ENCODE measurements at places on chromosomes 3 and 15.
A peak's percentile ranks its signal among the peaks of the same experiment; 100 is the strongest.

DNA sequence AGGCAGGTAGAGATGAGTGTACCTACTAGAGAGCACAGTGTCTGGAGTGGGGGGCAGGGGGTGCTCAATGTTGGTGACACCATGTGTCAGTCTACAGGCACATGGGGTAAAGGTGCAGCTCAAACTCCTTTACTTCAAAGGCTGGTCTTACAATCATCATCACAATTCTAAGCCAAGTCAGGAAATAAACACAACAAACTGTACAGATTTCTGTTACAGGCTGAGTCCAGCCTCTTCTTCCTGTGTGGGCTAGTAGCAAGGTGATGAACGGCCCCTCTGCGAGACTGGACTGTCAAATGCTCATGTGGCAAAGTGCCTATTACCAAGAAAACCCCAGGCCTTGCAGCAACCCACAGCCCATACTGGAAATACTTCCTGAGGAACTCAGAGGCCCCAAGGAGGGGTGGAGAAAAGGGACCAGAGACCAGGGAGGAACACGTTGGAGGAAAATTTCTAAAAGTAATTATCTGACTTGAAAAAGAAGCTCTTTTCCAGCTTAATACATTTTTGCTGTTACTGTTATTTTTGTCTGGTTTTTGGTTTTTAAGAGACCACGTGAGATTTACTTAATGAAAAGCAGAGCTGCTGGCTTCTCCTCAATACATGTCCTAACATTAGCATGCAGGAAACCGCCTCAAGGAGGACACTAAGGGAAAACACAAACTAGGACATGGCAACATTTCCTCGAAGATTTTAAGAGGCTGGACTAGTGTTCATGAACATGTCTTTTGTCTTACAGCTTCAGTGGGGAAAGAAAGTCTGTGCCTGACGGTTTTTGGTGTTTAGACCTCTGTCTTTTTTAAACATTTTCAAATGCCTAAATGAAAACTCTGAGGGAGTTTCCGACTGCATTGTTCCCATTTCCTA is 29.5 kb downstream of the TBC1D2B start:
- no peak for DNase-seq

- peak; percentile 43 for DNase-seq
Observed at GRCh38 chr3:98521897-98522543, 682 bp downstream of the CLDND1 start.

- DNase-seq = no peak
Observed at GRCh38 chr15:33005582-33005981, 188.9 kb downstream of the FMN1 start.

DNA sequence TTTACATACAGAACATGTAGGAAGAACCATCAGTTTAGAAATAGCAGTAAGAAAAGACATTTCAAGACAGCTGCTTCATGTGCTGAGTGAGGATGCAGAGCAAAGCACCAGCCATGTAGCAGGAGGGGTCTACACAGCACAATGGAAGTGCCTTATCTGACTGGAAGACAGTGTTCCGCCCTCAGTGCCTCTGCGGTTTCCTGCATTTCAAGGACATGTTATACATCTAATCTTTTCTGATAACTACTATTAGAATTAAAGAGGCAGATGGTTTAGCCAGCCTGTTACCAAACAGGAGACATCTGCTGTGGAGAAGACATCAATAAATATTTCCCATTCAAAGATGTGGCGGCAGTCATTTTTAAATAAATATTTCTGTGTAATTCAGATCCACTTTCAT is 10.6 kb downstream of the LSG1 start:
- no peak for DNase-seq

GRCh38 chr15:42184296-42184695 is 23.8 kb downstream of the VPS39 start:
- DNase-seq = no peak

DNA sequence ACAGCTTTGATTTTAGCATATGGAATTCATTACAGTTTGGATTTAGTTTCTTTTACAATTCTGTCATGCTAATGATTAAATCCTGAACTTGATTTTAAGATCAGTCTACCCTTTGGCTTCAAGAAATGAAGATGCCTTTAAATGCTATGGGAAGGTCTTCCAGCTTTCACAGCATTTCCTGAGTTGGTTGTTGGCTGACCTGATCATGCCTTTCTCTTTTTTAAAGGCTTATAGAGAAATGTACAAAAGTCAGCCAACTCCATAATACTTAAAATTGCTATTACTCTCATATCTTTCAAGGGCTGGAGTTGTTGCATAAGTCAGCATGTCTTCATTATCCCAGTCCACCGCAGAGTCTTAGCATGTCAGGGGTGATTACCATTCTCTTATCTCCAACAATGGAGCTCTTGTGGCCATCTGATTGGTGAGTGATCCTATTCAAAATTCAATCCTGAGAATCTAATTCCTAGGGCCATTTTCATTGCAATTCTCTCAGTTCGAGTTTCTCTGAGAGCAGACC is 123.8 kb downstream of the GMNC start:
- no peak for DNase-seq

GRCh38 chr15:89399238-89400115 is 64.9 kb upstream of the POLG start:
- DNase-seq = no peak

Measured in mesothelial cell of epicardium (in vitro differentiated cells).